ENCODE measurements at places on chromosomes 7 and 10. TPM values are rescaled to one million over a fixed set of nuclear protein-coding genes. Genes with fewer than 3 reads are reported as not detected.

- DNase-seq, result no peak
These were observed 474.0 kb upstream of the FOXK1 start for GRCh38 chr7:4208086-4208485.

GRCh38 chr7:147070886-147071285 lies 954.3 kb downstream of the CNTNAP2 start:
- DNase-seq, result no peak

TRPV5 gene
- total RNA-seq, result 0.42 TPM

DNA sequence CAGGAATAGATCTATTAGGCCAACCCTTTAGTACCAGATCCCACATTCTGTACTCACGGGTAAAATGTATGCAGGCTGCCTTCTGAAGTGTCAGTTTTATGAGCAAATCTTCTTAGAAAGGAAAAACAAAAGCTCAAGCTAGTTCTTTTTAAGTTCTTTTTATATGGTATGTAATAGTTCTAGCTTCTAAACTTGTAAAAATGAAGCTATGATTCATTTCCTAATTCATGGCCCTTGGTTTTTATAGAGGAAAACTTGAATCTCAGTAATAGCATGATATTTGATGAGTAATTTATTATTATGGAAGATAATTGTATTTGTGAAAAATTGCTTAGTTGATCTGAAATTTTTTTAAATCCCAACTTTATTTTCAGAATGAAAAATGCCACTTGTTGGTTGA lies 54.3 kb downstream of the SLK start:
- no peak for DNase-seq

DNA sequence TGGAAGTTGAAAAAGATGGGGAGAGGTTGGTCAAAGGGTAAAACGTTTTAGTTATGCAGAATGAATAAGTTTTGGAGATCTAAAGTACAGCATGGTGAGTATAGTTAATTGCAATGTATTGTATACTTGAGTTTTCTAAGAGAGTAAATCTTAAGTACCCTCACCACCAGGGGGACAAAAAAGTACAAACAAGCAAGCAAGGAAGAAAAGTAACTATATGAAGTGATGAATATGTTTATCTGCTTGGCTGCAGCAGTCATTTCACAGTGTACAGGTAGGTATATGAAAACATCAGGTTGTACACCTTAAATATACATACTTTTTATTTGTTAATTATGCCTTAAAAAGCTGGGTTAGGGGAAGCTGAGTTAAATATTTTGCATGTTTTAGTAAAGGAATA lies 157.3 kb downstream of the PCLO start:
- DNase-seq, result no peak

Measured in endodermal cell (in vitro differentiated cells).